AML-193 (cell line): ENCODE measurements at places on chromosomes 3 and 15.

- DNase-seq, result no peak
Observed at GRCh38 chr15:59896663-59897074, 107.4 kb upstream of the FOXB1 start.

DNA sequence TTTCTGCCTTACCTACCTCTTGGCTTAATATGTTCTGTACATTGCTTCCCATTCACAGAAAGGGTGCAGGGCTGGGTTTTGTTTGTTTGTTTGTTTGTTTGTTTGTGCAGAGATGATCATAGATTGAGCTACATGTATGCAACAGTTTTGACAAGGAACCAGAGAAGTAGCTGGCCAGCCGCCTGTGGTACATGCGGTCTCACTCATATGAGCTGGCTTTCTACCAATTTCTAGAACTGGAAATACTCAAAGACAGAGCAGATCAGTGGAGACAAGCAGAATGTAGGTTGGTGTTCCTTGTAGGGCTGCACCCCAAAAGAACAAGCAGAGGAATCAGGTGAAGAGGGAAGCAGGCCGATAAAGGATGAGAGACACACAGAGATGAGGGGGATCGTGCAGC, 502.7 kb downstream of the SOX2 start:
- DNase-seq, result no peak

GRCh38 chr3:48429960-48430707, at the start of gene PLXNB1:
Gene PLXNB1, minus strand, starts transcription at chr3:48430086. Its CDS starts 5,475 bp downstream, at chr3:48424611.
- no peak for DNase-seq

DNA sequence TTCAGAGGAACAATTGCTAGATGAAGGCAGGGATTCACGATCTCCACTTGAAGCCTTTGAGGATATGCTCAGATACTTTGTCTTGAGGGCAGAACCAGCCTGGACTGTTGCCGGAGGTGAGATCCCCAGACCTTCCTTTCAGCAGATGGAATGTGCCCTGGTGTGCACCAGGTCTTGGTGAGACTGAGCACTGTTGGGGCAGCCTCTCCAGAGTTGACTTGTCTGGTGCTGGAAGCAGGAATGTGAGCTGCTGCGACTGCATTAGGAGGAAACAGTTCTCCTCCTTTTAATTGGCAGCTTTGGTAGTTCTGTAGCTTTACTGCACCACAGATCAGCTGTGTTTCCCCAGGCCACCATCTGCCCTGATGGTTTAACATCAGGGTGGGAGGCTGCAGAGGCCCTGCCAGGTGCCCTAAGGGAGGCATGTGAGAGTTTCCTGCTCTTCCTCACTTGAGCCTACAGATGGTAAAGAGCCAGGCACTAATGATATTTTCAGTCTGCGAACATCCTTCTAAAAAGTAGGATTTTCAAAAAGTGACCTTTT, 58.5 kb downstream of the CTDSPL start:
- no peak for DNase-seq

DNA sequence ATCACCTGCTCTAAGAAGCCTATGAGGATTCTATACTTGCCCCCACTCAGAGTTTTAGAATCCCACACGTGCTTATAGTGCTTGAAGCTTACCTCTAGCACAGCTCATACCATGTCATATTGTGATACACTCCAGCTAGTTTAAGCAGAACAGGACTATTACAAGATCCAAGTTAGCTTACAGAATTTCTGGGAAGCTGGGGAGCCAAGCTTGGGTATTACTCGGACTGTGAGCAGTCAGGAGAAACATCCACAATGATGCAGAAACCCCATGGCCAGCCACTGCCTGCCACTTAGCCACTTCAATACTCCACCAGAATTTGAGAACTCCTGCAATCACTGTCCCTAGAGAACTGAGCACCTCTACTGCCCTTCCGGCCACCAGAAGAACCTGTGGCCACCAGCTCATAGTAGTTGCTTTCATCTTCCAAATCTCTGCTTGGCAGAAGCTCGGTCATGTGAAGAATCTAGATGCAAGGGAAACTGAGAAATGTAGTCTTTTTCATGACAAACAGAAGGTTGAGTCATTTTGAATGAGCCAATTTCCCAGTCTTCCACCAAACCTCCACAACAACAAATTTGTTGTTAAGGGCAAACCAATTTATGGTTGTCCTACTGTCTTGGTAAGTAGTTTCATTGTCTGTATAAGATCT, 27.7 kb upstream of the SSR3 start:
- DNase-seq, result no peak

GRCh38 chr3:132007617-132008016, 27.2 kb downstream of the CPNE4 start:
- DNase-seq, result no peak

- no peak for DNase-seq
Observed at GRCh38 chr3:49650637-49651036, 23.5 kb upstream of the APEH start.

DNA sequence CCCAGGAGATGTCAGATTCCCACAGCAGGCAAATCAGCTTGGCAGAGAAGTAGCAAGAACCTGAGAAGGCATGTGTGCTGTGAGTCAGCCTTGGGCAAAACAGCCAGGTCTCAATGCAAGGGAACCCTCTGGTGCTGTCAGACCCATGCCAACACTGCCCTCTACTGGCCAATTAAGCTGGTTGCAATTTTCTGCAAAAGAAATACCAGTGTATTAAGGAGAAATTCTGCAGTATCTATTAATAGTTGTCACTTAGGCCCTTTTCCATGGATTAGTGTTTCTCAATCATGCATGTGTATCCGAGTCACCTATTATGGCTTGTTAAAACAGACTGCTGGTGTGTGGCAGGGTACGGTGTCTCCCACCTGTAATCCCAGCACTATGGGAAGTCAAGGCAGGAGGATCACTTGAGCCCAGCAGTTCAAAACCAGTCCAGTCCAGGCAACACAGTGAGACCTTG, 26.2 kb downstream of the MAP4 start:
- DNase-seq, result peak; percentile 92

DNA sequence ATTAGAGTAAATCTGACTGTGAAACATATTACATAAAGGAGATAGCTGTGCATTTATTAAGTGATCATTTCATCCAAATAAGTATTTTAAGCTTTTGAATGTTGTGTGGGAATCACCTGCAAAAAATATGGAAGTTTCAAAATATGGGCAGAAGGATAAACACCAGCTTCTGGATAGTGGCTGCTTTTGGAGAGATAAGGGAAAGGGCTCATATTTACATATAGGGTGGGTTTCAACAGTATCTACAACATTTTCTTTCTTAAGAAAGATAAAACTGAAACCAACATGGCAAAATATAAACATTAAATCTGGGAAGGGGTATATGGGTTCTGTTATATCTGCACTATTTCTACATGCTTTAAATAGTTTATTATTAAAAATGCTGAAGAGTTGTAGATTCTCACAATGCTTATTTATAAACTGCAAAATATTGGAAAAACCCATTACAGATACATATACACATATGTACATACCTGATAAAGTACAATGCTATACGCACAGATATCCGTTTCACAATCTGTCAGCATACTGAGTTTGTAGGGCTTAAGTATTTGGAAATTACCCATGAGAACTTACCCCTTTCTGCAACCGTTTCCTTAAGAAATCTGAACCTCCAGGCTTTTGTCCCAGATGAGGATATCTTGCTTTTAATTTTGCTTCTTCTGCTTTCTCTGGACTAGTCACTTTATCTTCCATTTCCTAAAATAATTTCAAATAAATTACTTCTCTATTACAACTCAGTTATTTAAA, 12.1 kb downstream of the ARPP19 start:
- no peak for DNase-seq

DNA sequence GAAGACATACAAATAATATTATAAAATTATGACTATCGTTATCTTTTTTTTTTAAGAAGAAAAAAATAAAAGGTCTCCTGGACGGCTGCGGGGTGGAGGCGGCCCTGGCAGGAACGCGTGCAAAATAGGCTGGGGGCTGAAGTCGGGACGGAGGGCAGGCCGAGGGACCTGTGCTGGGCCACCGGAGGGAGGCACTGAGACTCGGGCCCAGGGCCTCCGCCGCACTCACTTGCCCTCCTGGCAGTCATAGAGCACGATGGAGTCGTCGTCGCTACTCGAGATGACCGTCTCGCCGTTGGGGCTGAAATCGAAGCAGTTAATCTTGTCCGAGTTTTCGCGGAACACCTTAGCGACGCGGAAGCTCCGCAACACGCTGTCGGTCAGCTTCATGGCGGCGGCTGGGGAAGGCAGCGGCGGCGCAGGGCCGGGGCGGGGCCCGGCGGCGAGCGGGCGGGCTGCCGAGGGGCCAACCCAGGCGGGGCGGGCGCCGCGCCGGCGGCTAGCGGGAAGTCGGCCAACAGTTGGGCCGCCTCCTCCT, 408 bp downstream of the WDR82 start:
- DNase-seq, result peak; percentile 76

GRCh38 chr15:54462511-54462913, 484.3 kb downstream of the UNC13C start:
- DNase-seq, result no peak

GRCh38 chr15:55676507-55676906, 66.4 kb downstream of the PRTG start:
- DNase-seq, result no peak

DNA sequence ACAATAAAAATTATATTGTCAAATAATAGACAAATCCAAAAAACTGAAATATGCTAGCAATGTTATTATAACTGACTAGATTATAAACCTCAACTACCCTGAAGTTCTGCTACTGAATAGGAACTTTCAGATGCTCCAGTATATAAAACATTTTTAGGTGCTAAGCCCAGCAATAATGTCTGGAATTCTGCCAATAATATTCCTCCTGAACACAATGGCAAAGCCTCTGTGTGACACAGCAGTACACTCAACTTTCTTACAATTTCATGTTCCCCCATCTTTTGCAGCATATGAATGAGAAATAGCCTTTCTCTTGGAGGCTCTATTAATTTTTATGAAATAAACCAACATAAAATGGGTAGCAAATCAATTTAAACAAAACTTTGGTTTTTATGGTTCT, 29.5 kb downstream of the ATOSA start:
- no peak for DNase-seq

- no peak for DNase-seq
Observed at GRCh38 chr3:26449996-26450395, 172.6 kb upstream of the LRRC3B start.

GRCh38 chr3:154050766-154051165, 70.4 kb upstream of the ARHGEF26 start:
- DNase-seq, result no peak

DNA sequence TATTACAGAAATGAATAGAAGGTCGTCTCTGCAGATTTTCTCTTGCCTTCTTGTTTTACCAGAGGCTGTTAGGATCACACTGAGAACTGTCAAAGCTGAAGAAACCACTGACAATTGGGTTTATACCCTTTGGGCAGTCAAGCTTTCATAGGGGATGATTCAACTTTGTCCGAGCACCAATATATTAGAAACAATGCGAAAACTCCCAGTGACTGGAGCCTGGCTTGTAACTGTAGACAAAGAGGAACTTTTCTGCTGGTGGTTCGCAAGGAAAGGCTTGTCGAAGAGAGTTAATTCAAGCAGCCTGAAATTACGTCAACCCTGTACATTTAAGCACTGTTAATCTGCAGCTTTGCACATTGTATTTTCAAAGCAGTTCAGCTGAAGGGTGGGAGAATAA, 193.2 kb upstream of the ZNF385D start:
- DNase-seq, result no peak

GRCh38 chr15:59437142-59437816, 707 bp upstream of the FAM81A start:
- DNase-seq, result no peak

DNA sequence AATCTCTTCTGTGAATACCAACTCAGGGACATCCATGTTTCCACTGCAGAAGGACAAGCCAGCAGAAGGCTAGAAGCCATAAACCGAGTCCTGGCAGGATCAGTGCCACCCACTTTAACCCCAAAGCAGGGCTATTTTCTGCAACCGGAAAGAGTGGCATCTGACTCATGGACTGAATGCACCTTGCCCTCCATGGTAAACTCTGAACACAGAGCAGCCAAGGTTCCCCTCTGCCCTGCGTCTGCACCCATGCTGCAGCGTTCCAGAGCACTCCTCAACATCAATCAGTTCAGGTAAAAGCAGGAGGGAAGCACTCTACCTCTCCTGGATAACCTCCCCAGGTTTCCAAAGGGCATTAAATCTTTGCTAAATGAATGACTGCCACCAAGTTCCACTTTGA, 801 bp upstream of the NGRN start:
- DNase-seq, result peak; percentile 43

DNA sequence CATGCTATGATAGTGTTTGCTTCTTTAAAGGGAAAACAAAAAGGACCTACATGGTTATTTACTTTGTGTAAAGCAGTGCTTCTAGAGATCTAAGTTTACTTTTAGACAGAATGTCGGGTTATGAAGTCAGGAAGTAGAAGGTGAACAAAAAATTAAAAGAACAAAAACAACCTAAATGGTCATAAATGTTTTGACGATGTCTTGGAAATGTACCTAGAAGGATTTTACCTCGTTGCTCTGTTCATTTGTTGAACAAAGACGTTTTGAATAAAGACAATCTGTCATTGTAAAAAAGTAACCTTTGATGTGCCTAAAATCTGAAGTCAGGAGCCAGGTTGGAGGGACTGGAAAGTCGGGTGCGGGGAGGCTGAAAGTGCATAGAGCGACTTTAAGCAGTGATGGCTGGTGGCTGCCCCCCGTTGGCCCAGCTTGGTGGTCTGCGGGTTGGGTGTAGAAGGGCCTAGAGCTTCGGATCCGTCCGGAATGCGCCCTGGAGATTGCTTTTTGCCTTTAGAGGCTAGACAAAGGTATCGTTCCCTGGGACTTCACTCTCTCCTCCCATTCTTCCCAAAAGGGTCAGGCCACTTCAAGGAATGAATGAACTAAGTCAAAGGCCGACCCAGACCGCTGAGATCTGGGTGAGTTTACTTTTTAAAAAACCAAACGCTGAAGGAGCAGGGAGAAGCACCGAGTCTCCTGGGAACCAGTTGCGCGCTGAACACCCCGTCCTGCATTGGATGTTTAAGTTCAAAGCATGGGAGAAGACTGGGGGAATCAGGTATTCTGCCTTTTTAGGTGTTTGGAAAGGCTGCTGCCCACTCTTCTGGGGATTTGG, 2.1 kb downstream of the SOX14 start:
- no peak for DNase-seq

DNA sequence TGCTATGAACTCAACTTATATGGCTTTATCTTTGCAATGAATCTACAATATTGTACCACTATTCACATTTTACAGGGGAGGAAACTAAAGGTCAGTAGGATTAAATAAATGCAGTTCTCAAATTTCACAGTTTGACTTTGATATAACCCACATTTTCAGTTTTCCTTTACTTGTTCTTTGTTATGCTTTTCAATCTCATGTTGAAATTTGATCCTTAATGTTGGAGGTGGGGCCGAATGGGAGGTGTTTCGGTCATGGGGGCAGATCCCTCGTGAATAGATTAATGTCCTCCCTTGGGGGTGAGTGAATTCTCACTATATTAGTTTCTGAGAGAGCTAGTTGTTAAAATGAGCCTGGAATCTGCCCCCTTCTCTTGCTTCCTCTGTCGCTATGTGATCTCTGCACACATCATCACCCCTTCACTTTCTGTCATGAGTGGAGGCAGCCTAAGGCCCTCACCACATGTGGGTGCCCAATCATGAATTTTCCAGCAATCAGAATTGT, 44.7 kb downstream of the CD200 start:
- no peak for DNase-seq

- no peak for DNase-seq
Observed at GRCh38 chr3:71689291-71689690, 35.9 kb downstream of the EIF4E3 start.
